ENCODE measurements at places on chromosomes 2 and 18.

DNA sequence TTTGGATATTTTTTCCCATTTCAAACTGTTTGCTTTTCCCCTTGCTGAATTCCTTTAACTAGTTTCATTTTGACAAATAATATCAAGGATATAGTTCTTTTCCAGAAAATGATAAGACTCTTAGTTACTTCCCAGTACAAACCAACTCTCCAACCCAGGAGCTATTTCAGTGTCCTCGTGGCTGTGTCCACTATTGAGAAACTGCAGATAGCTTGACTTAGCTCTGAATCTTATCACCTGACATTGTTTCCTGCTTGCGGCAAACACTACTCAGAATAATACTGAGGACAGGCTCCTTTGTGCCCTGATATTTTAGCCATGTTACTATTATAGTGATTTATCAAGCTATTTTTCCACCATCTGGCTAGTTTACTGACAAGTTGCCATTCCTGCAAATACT is 74.6 kb downstream of the KLF7 start:
- DNase-seq, result no peak

- no peak for DNase-seq
Observed at GRCh38 chr2:8259106-8259840, 422.6 kb upstream of the ID2 start.

DNA sequence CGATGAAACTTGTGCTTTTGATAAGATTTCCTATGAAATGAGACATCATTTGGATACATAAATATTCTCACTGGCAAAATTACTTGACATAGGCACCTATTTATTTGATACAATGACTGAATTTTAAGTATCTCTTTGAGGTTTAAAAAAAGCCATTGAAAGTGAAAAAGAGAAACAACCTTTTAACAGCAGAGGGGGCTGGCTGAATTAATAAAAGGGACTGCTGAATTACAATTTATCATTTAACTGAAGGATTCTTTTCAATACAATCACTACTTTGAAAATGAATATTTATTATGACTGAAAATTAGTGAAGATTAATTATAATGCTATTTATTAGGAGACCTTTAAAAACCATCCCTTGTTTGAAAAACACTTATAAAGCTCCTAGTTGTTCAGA is 335.3 kb downstream of the DLGAP1 start:
- no peak for DNase-seq

GRCh38 chr2:209600341-209601171 is 171.1 kb upstream of the UNC80 start:
- DNase-seq, result no peak

- DNase-seq, result no peak
Observed at GRCh38 chr2:88197732-88198131, 27.6 kb downstream of the THNSL2 start.

Data from stimulated activated CD4-positive, alpha-beta T cell treated with anti-CD3 and anti-CD28 coated beads, Interleukin-4, amount 100 ng/mL, for 4 hours (primary cell).